ENCODE measurements at places on chromosomes 16 and 17.

DNA sequence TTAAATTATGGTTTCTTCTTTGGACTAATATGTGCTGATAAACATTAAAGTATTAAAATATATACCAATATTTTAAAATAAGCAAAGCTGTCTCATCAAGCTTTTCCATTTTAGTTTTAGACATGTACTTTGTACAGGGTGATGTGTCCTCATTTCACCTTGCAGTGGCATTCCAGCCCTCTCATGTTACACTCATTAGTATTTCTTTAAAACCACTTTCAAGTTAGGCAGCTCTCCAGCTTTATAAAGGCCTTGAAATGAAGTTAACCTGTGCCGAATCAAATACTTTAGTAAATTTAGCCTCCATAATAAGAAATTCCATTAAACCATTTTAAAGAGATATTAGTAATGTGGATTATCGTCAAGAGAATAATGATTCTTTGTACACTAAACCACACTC lies 107.6 kb upstream of the HLF start:
- DNase-seq, result no peak

GRCh38 chr16:86018071-86018470 lies 119.1 kb downstream of the IRF8 start:
- DNase-seq, result no peak

DNA sequence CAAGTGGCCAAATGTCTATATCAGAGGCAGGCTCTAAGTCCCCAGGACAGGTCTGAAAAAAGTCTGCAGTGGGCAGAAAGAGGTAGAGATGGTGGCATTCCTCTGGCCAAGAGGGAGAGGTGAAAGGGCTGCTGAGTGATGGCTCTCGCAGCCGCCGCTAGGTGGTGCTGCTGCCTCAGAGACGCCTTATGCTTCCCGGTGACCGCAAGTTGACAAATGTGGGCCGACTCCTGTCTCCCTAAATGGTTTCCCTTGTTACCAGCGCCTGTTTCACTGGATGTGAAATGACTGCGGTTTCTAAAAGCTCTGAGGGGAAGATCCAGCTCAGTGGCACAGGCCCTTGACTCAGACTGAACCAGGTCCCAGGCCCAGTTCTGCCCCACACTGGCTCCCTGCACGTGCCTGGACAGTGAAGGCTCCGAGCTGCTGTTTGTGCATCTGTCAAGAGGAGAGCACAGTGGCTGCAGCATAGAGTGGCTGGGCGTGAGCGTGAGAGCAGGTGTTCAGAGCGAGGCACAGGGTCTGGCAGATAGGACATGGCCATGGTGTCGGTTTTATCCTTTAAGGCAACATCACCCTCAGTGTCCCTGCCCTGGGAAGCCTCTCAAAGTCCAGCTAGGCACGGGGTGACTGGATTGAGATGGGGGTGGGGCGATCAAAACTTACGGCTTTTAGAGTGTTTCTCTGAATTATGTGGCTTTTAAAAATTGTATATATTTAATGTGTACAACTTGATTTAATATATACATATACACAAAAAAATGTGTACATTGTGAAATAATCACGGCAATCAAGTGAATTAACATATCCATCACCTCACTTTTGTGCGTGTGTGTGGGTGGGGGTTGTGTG lies 19.9 kb downstream of the CLEC16A start:
- DNase-seq, result no peak

- DNase-seq, result no peak
Observed at GRCh38 chr16:719815-720446, 1.0 kb upstream of the ANTKMT start.

GRCh38 chr17:8476741-8477140 lies 41.1 kb downstream of the NDEL1 start:
- DNase-seq, result no peak

Measured in epithelial cell of prostate (primary cell).